Heart left ventricle (tissue), 16 donors: ENCODE measurements at places on chromosomes 1 and 21. TPM values are rescaled to one million over a fixed set of nuclear protein-coding genes. Genes with fewer than 3 reads are reported as not detected.

The FAAH gene
- 6.3 TPM for total RNA-seq

The CA6 gene
- not detected for total RNA-seq

DNA sequence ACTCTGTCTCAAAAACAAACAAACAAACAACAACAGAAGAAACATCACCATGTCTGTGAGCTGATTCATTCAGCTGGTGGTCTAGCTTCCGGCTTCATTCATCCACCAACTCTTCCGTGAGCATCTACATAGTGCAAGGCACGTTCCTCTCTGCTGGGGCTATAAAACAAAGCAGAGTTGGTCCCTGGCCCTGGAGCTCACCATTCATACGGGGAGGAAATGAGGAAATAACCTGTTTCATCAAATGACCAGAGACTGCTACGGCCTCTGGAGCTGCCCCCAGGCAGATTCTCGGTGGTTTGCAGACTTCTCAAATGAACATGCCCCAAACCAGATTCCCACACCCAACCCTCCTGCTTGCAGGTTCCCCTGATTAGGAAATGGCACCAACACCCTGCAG lies 41.0 kb upstream of the ID3 start:
- no peak for DNase-seq
- H3K4me3 ChIP-seq, result no peak overlapping the region
- H3K36me3 ChIP-seq, result no peaks in the 10 kb centered on the region
- H3K27ac ChIP-seq, result no peak overlapping the region
- peaks cover 20% of the 10 kb centered on the region for H3K4me1 ChIP-seq

- no peak for DNase-seq
- no peaks in the 10 kb centered on the region for H3K27me3 ChIP-seq
- no peaks in the 10 kb centered on the region for H3K36me3 ChIP-seq
- H3K4me3 ChIP-seq, result no peak overlapping the region
- no peak overlapping the region for H3K27ac ChIP-seq
These were observed 177.6 kb upstream of the OLFM3 start for GRCh38 chr1:102174259-102174863.

DNA sequence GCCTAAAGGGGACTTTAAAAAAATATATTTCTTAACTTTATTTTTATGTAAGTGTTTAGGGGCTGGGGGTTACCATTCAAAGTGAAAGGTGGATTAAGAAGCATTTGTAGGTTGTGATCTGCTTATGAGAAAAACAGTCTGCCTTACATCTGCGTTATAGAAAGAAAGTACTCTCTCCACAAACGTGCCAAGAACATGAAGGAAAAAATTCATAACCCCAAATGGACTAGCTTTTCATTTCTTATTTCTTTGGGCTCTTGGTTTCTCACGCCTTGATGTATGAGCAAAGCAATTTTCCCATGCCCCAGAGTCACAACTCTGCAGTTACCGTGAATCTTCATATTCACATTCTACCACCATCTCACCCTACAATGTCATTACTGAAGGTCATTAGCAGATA lies 1165.1 kb upstream of the ADGRL4 start:
- H3K27ac ChIP-seq, result no peak overlapping the region
- H3K4me3 ChIP-seq, result no peak overlapping the region
- H3K4me1 ChIP-seq, result no peaks in the 10 kb centered on the region
- DNase-seq, result no peak

DNA sequence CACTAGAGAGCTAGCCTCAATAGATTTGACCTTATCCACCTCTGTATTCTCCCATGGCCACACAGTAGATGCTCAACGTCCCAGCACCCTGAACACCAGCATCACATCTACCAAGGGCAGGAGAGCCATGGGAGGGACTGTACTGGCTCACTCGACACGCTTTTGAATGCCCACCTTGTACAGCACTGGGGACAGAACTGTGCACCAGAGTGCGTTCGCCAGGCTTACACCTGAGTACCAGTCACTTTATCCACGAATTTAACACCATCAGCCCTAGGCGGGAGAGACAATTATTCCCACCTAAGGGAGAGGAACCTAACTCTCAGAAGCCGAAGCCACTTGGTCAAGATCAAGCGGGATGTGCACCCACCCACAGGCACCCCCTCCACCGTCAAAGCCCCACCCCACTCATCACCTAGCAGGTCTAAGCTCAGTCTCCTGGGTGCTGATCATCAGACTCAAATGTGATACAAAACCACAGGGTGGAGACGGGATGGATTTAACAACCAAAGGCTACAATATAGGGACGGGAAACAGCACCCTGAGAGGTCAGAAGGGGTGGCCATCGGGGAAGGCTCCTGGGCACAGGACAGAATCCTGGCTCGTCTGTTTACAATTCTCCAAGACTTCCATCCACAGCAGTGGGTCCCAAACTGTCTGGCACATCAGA lies 110.5 kb downstream of the GLIS1 start:
- no peak overlapping the region for H3K27ac ChIP-seq
- DNase-seq, result no peak
- H3K4me3 ChIP-seq, result no peak overlapping the region
- H3K4me1 ChIP-seq, result no peaks in the 10 kb centered on the region
- no peaks in the 10 kb centered on the region for H3K27me3 ChIP-seq

- no peaks in the 10 kb centered on the region for H3K27me3 ChIP-seq
- no peaks in the 10 kb centered on the region for H3K4me1 ChIP-seq
- H3K27ac ChIP-seq, result peak overlapping the region; percentile 98
- DNase-seq, result peak; percentile 56
These were observed 506 bp downstream of the MYOM3 start for GRCh38 chr1:24111262-24111995.
